ENCODE measurements at places on chromosomes 16 and 17. TPM values are rescaled to one million over a fixed set of nuclear protein-coding genes. Genes with fewer than 3 reads are reported as not detected.

Gene XPO6
- total RNA-seq: 166 TPM

DNA sequence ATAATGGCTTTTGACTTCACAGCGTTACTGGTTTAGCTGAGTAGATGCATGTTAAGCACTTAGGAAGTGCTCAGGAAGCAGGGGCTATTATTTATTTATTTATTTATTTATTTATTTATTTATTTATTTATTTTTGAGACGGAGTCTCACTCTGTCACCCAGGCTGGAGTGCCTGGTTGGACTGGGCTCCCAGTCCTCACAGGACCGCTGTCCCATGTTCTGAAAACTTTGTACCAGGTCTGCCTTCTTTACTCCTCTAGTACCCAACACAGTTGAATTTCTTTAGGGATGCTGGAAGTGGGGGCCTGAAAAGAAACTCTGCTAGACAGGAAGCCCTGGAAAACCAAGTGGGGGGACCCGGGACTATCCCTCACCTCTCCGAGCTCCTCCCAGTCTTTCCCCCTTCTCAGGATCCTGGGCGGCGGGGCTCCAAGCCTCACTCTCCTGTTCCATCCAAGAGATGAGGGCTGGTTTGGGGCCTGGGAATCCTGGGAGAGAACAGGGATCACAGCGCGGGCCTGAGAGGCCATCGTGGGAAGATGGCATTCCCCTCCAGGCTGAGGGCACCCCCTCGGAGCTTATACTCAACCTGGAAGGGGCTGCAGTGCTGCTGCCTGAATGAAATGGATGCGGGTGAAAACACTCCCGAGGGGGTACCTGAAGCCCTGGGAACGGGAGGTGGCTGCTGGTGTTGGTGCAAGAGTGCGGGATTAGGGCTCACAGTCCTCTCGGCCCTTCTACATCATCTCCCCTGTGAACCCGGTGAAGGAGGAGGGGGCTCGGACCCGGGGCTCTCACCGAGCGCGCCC, 674 bp downstream of the ZNF688 start:
- DNase-seq: peak; percentile 50

Gene PCTP
- total RNA-seq: 23.8 TPM

Gene TSNAXIP1
- 5.0 TPM for total RNA-seq

Gene ZNF597
- 4.2 TPM for total RNA-seq

- no peak for DNase-seq
Measured at GRCh38 chr16:70592106-70592571, 54.2 kb upstream of the IL34 start.

- DNase-seq: no peak
Measured at GRCh38 chr17:17505610-17506171, 9.5 kb upstream of the RASD1 start.

Gene SAP30BP
- 46.5 TPM for total RNA-seq

- no peak for DNase-seq
Measured at GRCh38 chr16:9922441-9922840, 259.8 kb downstream of the GRIN2A start.

DNA sequence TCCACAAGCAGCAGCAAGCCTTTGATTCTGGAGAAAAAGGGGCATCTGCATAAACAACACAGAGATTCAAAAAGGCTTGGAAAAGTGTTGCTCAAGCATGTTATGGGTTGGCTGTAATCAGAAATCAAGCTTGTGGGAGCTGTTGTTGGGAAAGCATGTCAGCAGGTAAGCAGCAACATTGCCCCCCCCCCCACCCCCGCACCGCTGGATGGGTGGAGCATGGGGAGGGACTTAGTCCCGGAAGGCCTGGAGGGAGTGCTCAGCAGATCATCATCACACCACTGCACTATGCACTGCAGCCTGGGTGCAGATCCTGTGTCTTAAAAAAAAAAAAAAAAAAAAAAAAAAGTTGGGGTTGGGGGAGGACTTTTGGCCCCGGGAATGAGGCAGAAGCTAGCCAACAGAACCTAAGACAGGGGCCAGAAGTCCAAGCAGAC, 16.8 kb upstream of the AKAP1 start:
- DNase-seq: no peak

DNA sequence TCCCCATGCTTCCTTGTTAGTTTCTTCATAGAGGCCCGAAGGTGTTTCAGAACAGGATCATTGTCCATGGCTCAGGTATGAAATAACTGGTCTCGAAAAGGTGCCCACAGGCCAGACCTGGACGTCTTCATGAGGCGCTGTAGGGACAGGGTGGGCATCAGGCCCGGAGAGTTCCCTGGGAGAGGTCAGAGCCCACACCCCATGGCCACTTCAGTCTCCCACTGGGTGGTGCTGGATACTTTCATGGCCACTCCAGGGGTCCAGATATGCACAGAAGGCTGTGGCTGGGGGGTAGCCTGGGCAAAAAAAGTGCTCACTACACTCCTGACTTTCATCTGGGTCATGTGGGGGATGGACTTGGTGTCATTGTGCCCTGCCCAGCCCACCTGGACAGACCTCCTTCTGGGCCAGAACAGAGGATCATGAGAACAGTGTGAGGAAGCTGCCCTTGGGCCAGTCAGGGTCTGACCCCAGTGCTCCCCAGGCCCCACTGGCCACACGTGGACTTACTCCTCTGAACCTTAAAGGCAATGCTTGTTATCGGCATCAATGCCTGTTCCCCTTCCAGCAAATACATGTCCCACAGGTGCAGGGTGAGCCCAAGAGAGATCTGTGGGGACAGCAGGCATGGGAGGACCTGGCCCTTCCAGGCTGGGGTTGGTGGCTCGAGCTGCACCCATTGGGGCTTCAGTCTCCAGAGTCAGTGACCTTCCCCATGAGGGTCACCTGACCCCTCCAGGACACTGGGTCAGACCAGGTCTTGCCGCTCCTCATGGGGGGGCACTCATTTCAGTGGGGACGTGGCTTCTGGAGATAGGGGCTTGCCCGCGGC, 36.9 kb downstream of the LGALS9 start:
- DNase-seq: no peak

GRCh38 chr17:27756467-27757371, 43.6 kb downstream of the NOS2 start:
- peak; percentile 56 for DNase-seq

Gene FGF11
- total RNA-seq: 3.5 TPM

DNA sequence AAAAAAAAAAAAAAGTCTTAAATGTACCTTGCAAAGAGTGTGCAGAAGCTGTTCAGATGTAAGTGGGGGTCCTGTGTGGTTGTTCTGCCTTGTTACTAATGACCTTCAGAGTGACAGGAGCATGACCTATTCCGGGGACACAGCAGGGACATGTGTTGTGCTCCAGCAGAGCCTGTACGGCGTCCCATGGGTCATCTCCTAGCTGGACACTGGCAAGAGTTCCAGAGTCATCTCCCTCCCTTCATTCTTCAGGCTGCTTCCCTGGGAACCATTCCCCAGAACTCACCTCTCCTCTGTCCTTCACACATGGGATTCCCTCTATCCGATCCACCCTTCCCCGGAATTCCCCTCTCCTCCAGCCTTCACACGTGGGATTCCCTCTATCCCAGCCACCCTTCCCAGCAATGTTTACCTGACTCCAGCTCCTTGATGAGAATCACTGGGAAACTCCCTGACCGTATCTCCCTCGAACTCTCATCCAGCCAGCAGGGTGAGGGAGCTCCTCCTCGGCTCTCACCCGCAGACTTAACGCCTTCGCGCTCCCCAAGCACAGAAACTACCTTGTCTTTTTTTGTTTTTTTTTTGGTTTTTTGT, 85.8 kb downstream of the MRM3 start:
- DNase-seq: no peak

- no peak for DNase-seq
Measured at GRCh38 chr17:42803074-42803883, 4.6 kb downstream of the CNTD1 start.

Gene ASGR1
- total RNA-seq: 7.0 TPM

DNA sequence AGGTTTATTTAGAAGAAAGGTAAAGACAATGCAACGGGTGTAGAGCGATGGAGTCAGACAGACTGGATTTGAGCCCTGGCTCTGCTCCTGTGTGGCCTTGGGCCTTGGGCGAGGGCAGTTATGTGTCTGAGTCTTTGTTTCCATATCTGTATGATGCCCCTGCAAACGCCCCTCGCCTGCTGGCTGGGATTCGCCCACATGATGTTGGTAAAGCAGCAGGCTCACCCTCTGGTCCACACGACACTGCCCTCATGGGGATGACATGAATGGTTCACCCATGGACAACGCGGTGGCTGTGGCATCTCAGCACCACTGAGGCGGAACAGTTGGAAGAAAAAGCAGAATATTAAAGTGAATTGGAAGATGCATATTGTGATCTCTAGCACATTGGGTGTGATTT, 60.3 kb downstream of the FOXL1 start:
- DNase-seq: no peak

All from lung (tissue), 17 donors.